Stimulated activated CD4-positive, alpha-beta T cell treated with anti-CD3 and anti-CD28 coated beads, Interleukin-2, amount 100 ng/mL, for 24 hours (primary cell): ENCODE measurements at places on chromosomes 16 and 17.

DNA sequence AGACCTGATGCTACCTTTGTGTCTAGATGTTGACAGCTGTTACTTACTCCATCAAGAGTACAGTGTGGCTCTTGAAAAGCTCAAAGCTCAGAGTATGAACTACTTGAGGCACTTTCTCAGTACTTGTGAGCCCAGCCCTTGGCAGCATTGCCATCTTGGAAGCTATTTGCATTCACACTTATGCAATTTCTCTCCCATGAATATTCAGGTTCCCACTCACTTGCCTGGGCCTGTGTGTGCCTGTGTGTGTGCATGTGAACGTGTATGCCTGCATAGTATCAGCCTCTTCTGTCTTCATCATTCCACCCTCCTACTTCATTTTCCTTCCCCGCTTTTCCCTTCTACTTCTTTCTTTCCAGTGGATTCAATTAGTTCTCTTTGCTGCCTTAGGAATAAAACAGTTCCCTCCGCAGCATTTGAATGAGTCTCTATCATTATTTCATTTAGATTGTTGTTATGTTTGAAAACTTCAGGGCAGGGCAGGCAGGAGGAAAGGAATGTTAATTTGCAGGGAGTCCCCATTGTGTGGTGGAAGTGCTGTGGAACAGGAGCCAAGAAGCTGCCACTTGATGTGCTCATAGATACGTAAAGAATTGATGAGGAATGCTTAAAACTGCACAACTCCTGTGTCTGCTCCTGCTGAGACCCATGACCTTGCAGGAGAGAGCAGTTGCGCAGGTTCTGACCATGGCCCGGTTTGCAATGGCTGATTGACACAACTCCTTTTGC lies 58.9 kb downstream of the HS3ST4 start:
- DNase-seq: no peak

DNA sequence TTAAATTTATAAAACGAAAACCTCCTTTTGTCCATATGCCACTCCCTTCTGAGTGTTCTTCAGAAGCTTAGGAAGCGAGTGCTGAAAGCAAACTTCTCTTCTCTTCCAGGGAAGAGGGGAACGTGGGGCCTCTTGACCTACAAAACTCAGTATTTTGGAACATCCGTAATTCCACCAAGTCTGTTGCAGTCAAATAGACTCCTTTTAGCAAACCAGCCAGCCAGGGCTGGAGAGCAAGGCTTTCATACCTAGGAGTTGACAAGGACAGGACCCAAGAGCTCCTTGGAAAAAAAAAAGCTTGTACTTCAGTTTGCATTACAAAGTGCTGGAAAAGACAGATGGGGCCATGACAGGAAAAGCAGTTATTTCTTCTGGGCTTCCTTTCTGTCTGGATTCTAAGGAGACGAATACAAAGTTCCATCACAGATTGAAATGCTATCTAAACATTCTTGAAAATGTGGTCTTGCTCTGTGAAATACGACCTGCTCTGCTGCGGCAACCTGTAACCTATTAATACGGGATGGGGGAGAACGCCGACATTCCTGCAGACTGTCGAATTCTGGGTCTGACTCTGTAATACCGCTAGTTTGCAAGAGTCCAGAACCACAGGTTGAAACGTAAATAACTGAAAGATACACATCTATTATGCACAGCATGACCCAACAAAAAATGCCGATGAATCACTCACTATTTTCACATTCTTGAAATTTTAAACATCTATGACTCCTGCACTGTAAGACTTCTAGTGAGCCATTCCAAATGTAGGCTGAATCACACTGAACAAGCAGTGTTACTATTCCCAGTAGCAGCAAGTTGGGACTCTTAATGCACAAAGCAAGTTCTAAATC lies 20.6 kb downstream of the VPS53 start:
- no peak for DNase-seq

GRCh38 chr17:32586666-32587065 lies 99.9 kb downstream of the CDK5R1 start:
- DNase-seq: no peak

- DNase-seq: no peak
Observed at GRCh38 chr17:79796444-79796762, 474 bp downstream of the CBX8 start.

- DNase-seq: no peak
Observed at GRCh38 chr17:48608494-48608834, 2.4 kb downstream of the HOXB7 start.
